ENCODE measurements at places on chromosomes 12 and 14.

- DNase-seq: no peak
These were observed 6.8 kb downstream of the ENDOU start for GRCh38 chr12:47718531-47718930.

DNA sequence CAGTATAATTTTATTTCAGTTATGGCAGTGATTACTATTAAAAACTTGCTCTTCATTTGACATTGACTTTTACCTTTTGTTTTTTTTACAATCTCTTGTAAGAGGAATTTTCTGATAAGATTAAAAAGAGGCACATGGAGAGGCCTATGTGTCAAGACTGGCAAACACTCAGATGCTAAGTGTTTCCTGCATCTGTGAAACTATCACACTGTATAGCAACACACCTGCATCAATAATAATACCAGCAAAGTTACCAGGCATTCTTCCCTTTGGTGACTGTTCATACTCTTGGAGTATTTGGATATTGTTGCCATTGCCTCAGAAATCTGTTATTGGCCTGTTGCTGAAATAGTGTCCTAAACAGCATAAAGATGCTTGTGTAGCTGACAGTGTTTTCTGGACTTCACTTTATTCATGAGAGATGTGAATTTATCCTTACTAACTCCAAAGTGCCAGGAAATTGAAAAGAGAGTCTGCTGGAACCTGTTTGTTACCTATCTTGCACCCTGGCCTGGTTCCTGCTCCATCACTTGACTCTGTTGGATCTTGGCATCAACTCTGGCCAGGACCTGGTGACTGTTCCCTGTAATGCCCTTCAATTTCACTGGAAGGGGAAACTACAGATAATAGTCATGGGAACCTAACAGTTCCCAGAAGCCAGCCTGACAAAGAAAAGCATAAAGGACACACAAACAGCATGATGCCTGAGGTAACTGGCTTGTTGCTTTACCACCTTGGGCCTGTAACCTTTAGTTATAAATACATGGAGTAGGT is 19.8 kb downstream of the SLC16A7 start:
- no peak for DNase-seq

- DNase-seq: no peak
These were observed 2.6 kb downstream of the AQP2 start for GRCh38 chr12:49953151-49953550.

DNA sequence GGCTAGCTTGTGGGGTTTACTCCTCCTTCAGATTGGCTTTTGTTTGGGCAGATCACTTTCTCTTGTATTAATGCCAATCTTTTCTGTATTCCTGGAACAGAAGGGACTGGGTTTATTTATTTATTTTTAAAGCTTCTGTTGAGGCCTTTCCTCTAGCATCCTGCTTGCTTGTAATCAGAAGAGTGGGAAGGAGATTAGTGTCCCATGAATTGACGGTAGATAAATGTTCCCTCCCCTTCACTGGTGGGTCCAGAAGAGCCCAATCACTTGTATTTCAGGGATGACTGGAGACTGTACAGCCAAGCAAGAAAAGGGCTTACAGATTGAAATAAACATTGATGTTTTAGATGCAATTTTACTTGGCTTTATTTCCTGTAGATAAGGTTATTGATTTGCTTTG is 71.0 kb downstream of the LIN52 start:
- DNase-seq: no peak

GRCh38 chr12:56414401-56414800 is 34.8 kb downstream of the TIMELESS start:
- no peak for DNase-seq

GRCh38 chr12:27571463-27571862 is 47.5 kb downstream of the PPFIBP1 start:
- no peak for DNase-seq
